ENCODE measurements at places on chromosomes 2 and 18.

GRCh38 chr2:201182650-201183364 lies at the start of gene CASP10:
CASP10 (plus strand) TSS chr2:201183141; CDS start chr2:201185778, 2,637 bp downstream.
- no peak for DNase-seq

DNA sequence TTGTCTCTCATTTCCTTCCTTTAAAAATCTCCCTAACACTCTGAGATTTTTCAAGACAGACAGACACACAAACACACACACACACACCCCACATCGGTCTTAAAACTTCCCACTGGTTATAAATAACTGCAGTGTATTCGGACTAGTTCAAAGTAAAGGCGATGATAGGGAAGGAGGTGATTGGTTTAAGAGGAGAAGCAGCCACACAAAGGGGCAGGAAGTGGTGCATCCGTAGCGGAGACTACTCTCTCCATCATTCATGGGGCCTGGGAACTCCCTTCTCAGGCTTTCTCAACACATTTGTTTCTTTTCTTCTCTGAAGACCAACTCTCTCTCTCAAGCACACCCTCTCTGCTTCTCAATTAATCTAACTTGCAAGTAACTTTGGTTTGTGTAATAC lies 149.1 kb upstream of the DPP10 start:
- DNase-seq, result no peak

DNA sequence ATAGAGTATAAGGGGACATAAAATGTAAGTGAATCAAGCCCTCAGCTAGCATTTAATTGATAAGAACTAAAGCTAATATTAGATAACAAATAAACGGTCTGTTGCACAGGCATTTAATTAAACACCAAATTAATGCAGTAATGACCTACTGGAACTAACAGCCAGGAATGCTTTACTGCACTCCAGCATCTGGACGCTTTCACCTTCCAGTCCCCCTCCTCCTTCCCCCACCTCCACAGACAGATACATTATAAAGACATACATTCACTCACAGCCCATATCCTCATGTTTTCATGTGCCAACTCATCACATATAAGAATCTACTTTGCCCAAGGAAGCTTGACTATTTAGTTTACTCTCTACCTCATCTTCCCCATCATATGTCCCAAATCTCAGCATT lies 337.4 kb upstream of the PIK3C3 start:
- no peak for DNase-seq

- no peak for DNase-seq
Measured at GRCh38 chr2:169768262-169768995, 30.2 kb upstream of the SSB start.

DNA sequence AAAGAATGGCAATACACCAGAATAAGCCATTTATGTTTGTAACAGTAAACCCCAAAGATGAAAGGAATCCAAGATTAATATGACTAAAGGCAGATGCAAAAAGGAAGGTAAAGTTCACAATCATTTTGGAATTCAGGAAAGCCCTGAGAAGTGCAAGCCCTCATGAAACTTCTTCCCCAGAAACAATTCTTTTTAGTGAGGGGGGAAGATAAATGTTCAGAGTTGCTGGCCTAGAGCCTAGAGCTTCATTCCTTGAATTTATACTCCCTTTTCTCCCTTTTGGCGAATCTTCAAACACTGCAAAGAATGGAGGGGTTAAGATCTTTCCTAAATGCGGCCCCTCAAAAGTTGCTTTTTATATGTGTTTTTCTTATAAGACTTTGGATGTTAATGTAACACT lies 368.8 kb downstream of the MEIS1 start:
- no peak for DNase-seq

DNA sequence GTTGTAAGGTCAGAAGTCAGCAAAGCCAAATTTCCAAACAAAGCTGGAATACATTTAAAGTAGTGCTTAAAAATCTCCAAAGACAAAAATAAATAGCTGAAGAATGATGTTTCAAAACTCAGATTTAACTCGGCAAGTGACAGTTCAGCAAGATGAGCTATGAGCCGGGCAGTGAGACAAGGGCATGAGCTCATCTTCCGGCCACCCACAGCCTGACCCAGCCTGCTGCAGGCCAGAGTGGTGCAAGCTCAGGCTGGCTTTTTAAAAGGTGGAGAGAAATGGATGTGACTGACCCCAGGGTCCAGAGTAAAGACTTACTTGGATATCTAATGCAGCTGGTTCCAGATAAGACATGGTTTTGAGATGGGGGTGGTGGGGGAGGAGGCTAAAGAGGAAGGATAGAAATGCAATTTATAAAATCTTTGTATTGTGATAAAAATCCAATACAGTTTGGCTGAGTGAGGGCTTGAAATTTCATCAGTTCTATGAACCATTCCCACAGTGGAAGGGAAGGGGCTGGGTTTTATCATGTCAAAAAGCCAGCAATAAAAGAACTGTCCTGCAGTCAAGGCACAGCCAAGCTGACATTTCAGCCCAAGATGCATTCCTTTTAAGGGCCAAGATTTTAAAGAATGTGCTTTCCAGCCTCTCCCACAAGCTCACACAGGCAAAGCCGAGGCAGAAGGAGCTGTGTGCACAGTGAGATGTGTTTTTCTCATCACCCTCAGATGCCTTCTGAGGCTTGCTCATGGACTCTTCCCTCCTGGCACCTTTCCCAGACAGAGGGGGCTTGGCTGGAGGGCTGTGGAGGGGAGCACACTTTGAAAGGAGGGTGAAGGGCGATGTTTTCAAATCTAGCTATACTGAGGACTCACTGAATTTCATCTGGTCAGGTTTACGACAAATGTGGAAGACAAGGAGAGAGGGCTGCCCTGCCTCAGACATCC lies 97.9 kb upstream of the KLHL29 start:
- no peak for DNase-seq

GRCh38 chr2:217066510-217067270 lies 206.8 kb upstream of the TNP1 start:
- DNase-seq, result no peak

DNA sequence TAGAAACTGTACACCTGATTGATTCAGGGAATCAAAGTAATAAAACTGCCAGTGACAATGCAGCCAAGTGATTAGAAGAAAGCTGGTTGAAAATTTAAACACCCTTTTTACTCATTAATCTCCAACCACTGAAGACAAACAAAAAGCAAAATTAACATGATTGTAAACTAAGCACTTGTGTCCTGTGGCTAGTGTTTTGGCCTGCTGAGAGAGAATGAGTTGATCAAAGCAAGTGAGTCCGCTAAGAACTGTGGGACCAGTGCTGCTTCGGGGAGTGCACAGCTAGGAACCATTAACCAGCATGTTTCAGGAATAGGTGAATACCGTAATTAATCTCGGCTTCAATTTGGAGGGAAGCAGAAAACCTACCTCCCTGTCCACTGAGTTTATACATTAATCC lies 13.6 kb upstream of the PAPOLG start:
- no peak for DNase-seq

GRCh38 chr2:165176780-165177179 lies 27.1 kb downstream of the SCN3A start:
- DNase-seq, result no peak

DNA sequence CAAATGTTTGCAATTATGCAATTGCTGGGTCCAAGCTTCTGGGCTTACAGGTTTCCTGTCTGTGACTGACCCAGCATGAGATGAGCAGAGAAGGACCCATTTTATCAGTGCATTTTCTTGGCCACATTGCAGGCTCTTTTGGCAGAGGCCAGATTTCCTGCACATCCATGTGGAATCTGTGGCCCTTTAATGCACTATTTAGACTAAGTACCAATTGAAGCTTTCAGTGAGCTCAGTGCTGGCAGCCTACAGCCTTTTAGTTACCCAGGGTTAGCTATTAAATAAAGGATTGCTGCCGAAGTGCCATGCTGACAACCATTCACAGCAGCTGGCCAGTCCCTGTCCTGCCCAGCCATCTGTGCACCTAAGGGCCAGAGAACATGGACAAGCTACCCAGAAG lies 165.0 kb downstream of the ANKRD30B start:
- no peak for DNase-seq

Measured in substantia nigra (tissue), 51 donors.